ENCODE measurements at places on chromosomes 6 and 20.

- H3K4me3 ChIP-seq: peak overlapping the region; percentile 12
- H3K4me1 ChIP-seq: peaks cover under 1% of the 10 kb centered on the region
- H3K27ac ChIP-seq: peak overlapping the region; percentile 96
These were observed 26.9 kb downstream of the FAM50B start for GRCh38 chr6:3876101-3876500.

DNA sequence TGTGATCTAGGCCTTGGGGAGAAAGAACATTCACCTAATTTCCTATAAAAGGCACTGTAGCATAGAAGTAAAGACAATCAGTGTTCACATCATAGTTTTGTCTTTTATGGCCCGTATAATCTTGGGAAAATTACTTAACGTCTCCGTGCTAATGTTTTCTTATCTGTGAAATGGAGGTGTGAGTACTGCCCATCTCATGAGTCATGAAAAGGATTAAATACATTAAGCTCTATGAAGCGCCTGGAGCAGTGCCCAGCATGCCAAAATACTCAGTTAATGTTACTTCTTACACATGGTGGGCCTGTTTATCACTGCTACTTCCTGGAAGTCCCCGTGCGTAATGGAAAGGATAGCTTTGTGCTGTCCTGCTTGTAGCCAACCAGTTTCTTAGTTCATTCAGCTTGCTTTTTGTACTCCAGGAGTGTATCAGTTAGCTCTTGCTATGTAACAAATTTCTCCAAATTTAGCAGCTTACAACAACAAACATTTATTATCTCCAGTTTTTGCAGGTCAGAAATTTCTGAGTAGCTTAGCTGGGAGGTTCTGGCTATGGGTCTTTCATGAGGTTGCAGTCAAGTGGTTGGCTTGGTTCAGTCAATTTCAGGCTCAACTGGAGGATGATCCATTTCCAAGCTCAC lies 103.6 kb upstream of the BMP2 start:
- peak overlapping the region; percentile 93 for H3K27ac ChIP-seq
- H3K4me1 ChIP-seq: peaks cover 41% of the 10 kb centered on the region
- no peaks in the 10 kb centered on the region for H3K27me3 ChIP-seq
- no peak overlapping the region for H3K4me3 ChIP-seq
- H3K36me3 ChIP-seq: no peaks in the 10 kb centered on the region

DNA sequence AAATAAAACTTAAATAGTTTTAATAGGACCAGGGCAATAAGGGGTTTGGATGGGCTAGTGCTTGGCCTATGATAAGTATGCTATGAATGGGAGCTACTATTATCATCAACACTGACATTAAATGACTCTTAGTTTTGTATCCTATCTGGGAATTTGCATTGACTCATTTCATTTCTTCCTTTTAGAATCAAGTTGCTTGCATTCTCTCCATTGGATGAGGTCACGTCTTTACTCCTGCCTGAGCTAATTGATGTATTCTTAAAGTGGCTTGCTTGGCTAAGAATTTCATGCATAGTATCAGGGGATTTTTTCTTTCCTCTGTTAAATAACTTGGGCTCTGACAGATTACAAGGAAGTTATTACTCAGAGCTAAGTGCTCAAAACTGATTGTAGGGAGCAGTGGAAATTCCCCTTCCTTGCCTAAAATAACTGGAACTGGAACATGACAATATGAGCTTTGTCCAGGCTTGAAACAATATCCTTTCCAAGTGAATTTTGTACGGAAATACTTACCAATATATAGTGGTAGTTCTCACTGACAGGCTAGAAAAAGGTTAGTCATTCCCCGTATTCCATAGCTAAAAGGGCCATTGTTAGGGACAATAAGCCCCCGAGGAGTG lies 169.9 kb downstream of the BCAS1 start:
- no peak for DNase-seq
- H3K27me3 ChIP-seq: no peaks in the 10 kb centered on the region
- H3K4me3 ChIP-seq: no peak overlapping the region
- H3K27ac ChIP-seq: peak overlapping the region; percentile 56
- no peaks in the 10 kb centered on the region for H3K36me3 ChIP-seq

- peak; percentile 78 for DNase-seq
- H3K36me3 ChIP-seq: no peaks in the 10 kb centered on the region
- H3K27me3 ChIP-seq: no peaks in the 10 kb centered on the region
These were observed 43.1 kb downstream of the CD109 start for GRCh38 chr6:73739096-73739495.

DNA sequence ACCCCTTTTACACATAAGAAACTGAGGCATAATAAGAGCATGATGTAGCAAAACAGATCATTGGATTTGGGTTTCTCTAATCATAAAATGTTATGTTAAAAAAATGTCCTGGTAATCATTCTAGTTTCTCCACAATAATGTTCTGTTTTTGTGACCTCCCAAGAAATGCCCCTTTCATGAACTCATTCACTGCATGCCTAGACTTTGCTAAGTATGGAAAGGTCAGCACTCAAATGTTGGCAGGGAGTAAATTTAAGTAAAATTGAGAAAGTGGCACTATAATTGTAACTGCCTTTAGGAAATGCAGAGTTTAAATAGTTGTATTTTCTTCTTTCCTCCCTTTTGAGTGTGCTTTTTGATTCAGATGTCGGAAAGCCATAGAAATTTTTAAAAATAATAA lies 48.5 kb upstream of the ID4 start:
- H3K27me3 ChIP-seq: no peaks in the 10 kb centered on the region
- no peak overlapping the region for H3K4me3 ChIP-seq
- no peak for DNase-seq
- H3K27ac ChIP-seq: no peak overlapping the region
- no peaks in the 10 kb centered on the region for H3K36me3 ChIP-seq
- H3K4me1 ChIP-seq: no peaks in the 10 kb centered on the region

DNA sequence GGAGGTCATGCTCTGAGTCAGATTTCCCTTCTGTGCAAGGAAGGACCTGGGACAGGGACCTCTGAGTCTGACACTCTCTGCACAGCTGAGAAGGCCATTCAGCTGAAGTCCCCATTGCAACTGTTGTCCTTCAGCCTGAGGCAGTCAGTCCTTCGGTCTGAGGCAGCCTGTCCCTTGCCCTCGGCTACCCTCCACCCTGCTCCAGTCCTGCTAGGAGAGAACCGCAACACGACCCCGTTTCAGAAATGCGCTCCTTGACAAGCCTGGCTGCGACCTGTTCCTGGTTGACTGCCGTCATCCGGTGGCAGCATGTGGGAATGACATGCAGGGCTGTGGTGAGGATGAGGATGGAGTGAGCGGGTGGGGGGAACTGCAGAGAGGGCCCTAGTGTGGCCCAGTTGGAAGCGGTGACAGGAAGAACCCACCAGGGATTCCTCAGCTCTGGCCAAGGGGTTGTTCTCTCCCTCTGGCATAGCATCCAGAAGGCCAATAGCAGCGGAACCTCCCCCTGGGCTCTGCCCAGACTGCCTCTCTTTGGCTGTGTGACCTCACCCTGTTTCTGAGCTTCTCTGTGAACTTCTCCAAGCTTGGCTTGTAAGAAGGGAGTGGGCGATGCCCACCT lies 40.3 kb upstream of the ANGPT4 start:
- H3K27ac ChIP-seq: no peak overlapping the region
- DNase-seq: peak; percentile 78
- no peaks in the 10 kb centered on the region for H3K36me3 ChIP-seq
- H3K27me3 ChIP-seq: peaks cover 9% of the 10 kb centered on the region
- no peaks in the 10 kb centered on the region for H3K4me1 ChIP-seq

All from hepatocyte (in vitro differentiated cells).